ENCODE measurements at places on chromosomes 11 and 22.

GRCh38 chr11:37506531-37506930 lies 908.5 kb upstream of the RAG2 start:
- DNase-seq = peak; percentile 30

GRCh38 chr11:6968816-6969215 lies 42.6 kb downstream of the ZNF215 start:
- peak; percentile 78 for DNase-seq

GRCh38 chr11:12143461-12144258 lies 33.3 kb downstream of the MICAL2 start:
- no peak for DNase-seq

- DNase-seq = no peak
Measured at GRCh38 chr22:40392618-40393017, 22.2 kb downstream of the SGSM3 start.

DNA sequence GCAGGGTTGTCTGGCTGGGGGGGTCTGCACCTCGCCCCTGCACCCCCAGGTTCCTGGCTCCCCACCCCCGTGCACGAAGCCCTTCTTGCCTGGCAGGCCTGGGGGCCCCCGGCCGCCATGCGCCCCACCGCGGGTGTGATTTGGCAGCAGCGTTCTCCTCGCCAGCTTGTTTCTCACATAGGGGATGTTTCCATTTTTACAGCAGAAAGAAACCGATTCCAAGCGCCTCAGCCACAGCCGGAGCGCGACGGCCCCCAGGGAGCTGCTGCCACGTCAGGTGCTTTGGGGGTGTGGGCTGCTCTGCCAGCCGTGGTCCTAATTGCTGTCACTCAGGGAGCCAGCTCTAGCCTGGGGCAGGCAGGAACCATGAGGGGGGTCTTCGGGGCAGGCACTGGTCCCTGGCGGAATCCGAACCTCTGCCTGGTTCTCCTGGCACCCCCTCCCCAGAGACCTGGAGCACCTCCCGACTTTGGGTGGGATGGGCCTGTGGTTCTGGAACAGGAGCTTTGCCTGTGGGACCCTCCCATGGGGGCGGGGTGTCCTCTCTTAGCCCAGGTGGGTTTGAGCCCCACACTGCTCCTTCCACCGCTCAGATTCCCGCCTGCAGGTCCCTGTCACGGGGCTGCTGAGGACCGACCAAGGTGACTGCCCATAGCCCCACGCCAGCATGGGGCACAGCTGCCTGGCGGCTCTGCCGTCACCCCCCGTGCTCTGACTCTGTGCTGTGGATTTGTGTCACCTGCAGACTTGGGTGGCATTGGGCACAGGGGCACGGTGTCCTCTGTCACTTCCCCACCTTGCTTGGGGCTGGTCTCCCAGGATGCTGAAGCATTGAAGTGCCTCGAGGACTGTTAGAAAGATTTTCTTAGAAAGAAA lies 54.0 kb downstream of the RTN4R start:
- DNase-seq = no peak

- no peak for DNase-seq
Measured at GRCh38 chr22:35728639-35729308, 11.1 kb downstream of the APOL5 start.

GRCh38 chr11:112885744-112886433 lies 75.3 kb upstream of the NCAM1 start:
- DNase-seq = no peak

DNA sequence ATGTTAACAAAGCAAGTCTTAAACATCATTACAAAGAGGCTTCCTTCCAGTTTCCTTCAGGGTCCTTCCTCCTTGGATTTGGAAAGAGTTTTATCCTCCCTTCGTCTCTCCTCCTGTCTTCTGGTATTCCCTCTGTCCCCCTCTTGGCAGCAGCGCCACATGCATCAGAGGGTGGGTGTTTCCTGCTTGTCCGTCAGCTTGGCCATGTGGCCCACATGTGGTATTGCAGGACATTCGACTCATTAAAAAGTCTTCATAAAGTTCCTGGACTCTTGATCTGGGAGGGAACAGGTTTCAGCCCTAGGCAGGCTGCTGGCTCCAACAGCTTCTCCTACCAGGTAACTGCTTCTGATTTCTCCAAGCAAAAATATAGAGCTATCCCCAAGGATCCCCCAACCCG lies 189.8 kb downstream of the CSNK2A3 start:
- DNase-seq = peak; percentile 33

DNA sequence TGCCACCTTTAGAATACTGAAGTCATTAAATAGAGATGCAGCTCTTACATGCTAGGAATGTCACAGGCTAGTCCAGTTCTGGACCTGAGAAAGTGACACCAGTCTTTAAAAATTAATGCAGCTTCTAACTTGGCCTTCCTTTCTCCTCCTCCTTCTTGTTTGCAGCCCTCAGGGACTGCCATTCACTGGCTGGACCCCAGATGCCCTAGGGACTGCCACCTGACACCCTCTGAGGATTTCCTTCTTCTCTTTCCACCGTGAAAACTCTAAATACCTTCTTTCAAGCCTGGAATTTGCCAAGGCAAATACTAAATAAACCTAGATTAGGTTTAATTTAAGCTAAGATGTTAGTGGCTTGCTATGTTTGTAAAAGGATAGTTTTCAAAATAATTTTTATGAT lies 78.4 kb downstream of the MUC15 start:
- DNase-seq = no peak

- peak; percentile 99 for DNase-seq
Measured at GRCh38 chr11:96155627-96156378, 187.2 kb downstream of the MAML2 start.

- peak; percentile 72 for DNase-seq
Measured at GRCh38 chr11:15208378-15209222, 93.9 kb downstream of the INSC start.

DNA sequence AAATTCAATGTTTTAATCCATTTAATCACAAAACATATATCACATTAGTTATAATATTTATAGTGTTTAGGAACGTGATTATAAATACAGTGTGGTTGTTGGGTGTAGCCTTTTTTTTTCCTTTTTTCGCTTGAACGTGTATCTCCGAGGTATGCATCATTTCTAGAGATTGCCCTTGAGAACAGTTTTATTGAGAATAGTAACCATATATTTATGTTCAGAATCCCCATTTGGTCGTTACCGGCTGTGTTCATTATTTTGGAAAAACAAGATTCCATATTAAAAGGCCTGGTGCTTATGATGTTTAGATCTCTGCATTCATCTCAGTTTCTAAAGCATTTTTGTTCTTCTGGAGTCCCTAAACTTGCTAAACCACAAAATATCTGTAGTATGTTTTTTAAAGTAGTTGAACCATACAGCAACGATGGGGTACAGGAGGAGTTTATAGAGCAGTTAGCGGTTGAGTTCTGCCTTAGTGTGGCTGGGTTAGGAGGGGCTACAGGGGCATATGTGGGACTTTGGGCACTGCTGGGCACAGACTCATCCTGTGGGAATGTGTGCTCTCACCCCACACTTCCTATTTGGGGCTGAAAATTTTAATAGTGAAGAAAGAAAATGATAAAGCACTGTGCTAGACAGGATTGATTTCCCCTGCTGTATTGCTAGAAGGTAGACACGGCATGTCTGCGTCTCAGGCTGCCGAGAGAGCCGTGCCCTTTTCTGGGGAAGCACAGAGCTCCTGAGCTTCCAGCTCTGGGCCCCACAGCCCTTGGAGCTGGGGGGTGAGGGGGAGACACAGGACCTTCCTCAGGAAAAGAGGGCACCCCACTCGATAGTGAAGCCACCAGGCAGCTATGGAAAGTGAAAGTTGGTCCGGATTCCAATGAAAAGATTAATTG lies 81.5 kb upstream of the PPARA start:
- peak; percentile 97 for DNase-seq
